ENCODE measurements at places on chromosomes 4 and X.

DNA sequence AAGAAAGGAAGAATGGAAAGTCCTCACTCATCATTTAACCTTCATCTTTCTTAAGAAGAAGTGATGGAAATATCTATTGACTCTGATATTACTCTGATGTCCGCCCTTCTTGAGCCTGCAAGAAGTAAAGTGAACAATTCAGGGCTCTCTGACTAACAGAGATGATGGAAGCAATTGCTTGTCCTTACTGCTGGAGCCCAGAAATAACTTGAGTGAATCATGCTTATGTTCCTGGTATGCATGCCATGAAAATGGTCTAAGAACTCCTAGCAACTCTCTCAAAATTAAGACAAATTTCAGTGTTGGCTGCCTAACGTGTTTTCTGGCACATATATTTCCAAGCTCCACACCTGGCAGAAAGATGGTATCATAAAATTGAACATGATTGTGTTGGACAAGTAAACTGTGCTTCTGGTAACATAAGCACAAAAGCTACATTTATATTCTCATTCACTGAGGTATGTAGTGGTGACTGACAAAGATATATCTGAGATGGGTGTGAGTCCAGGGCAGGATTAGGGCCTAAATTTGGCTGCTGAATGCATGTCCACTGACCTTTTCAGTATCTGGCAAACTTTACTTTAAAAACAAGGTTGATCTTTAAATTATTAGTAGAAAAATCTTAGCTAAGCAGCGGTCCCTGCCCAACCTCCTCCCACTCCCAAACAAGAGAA is 109.2 kb upstream of the OTUD4 start:
- DNase-seq = no peak

GRCh38 chrX:45889471-45889870 is 655.8 kb downstream of the ZNF674 start:
- DNase-seq = no peak

DNA sequence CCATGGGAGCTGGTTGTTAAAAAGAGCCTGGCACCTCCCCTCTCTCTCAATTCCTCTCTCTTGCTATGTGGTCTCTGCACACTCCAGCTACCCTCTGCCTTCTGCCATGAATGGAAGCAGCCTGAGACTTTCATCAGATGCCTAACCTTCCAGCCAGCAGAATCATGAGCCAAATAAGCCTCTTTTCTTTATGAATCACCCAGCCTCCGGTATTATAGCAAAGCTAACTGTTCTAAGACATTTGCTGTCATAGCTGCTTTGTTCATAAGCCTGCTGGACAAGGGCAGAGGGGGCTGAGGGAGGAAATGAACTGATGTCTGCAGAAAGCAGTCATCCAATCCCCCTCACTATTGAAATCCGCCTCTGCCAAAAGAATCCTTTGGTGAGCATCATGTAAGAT is 196.7 kb downstream of the ZNF330 start:
- DNase-seq = no peak

GRCh38 chr4:125200556-125200955 is 114.2 kb upstream of the FAT4 start:
- DNase-seq = no peak

DNA sequence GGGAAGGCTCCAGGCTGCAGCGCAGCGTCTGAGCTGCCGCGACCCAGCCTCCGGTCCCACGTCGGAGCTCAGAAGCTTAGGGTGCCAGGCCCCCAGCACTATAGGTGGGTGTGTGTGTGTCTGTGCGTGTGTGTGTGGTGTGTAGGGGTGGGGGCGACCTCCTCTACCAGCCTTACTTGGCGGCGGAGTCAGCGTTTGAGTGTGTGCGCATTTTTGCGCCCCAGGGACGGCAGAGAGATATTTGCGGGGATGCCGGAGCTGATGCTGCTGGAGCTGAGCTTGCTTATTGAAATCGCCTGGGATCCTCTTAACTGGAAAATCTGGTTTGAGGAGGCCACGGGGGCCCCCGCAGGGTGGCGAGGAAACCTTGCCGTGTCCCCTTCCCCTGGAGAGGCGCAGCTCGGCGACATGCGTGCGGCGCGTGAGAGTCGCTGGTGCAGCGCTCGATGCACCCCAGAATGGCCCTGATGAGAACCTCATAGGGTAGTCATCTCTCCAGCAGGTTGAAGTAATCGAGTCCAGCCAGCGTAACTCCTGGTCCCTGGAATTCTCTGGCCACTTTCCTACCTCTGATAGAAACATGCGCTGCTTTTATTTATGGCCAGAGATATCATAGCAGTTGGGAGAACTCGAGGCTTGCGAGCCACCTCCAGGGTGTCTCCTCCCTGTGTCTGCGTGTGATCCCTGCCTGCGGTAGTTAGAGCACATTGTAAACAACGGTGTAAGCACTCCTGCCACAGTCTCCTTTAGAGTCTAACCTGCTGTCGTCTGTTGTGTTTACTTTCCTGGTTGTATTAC is 2.7 kb downstream of the ADGRL3 start:
- DNase-seq = no peak

DNA sequence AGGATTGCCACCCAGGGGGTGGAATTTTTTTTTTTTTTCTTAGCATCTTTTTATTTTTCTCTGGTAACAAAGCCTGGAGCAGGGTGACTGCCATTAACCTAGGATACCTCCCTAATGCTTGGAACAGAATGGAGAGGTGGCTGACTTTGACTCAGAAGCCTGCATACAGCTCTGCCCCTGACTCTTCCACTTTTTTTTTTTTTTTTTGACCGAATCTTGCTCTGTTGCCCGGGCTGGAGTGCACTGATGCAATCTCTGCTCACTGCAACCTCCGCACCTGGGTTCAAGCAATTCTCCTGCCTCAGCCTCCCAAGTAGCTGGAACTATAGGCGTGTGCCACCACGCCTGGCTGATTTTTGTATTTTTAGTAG is 341 bp upstream of the SLC2A9 start:
- DNase-seq = no peak

DNA sequence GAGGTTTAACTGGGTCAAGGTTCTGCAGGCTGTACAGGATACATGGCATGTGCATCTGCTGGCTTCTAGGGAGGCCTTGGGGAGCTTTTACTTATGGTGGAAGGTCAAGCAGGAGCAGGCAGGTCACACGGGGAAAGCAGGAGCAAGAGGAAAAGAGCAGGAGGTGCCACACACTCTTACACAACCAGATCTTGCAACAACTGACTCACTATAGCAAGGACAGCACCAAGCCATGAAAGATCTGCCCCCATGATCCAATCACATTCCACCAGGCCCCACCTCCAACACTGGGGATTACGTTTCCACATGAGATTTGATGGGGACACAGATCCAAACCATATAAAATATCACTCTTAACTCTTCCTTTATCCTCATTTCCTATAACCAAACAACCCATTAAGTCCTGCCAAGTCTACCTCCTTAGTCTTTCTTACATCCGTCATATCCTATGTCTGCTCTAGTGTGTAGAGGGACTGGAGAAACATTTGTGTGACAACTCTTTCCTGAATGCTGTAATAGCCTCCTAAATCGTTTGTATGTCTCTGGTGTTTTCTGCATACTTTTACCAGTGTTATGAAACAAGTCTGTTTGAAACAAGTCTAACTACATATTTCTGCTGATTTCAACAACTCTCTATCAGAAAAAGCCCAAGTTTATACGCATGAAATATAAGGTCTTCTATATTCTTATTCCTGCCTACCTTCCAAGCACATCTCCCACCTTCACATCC is 8.3 kb upstream of the RAP2C start:
- no peak for DNase-seq

GRCh38 chrX:130578906-130579305 is 177.1 kb downstream of the RBMX2 start:
- no peak for DNase-seq

- DNase-seq = no peak
Measured at GRCh38 chr4:119733431-119733830, 104.8 kb upstream of the PDE5A start.

- no peak for DNase-seq
Measured at GRCh38 chrX:37047776-37048175, 39.6 kb downstream of the FAM47C start.

GRCh38 chrX:132821974-132822633 is 136.3 kb downstream of the HS6ST2 start:
- DNase-seq = no peak

DNA sequence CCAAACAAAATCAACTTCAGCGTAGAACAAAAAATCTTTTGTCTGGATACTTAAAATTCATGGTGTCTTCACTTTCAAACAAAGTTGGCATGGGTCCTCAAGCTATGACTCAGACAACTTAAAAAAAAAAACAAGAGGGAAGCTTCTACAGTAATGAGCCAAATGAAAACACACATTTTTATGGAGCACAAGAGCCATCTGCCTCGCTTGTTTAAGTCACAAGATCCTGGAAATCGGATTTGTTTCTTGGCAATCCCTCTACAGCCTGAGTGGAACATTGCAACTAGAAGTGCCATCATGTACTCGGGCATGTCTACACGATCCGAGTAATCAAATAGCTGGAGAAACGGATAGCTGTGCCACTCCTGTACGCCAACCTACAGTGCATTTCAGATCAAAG is 22.6 kb downstream of the LAMP2 start:
- no peak for DNase-seq

GRCh38 chrX:20056704-20057103 is 60.0 kb downstream of the MAP7D2 start:
- no peak for DNase-seq

All from activated CD8-positive, alpha-beta memory T cell treated with anti-CD3 and anti-CD28 coated beads for 48 hours (primary cell).